Right atrium auricular region (tissue), 2 donors: ENCODE measurements at places on chromosomes 4 and X.

- no peak for DNase-seq
These were observed 5.3 kb downstream of the APOO start for GRCh38 chrX:23902419-23902818.

DNA sequence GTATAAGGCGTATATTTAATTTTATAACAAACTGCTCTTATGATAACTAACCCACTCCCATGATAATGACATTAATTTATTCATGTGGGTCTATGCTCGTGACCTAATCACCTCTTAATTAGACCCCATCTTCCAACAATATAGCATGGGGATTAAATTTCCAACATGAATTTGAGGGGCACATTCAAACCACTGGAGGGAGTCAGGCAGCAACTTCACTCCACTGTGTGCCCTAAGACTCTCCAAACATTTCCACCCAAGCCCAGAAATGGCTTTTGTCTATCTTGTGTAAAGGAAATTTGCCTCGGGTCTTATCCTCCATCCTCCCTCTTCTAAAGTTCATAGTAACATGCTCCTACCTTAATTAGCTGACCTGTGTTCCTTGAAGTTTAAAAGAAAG, 616.1 kb upstream of the CPEB2 start:
- DNase-seq = no peak

DNA sequence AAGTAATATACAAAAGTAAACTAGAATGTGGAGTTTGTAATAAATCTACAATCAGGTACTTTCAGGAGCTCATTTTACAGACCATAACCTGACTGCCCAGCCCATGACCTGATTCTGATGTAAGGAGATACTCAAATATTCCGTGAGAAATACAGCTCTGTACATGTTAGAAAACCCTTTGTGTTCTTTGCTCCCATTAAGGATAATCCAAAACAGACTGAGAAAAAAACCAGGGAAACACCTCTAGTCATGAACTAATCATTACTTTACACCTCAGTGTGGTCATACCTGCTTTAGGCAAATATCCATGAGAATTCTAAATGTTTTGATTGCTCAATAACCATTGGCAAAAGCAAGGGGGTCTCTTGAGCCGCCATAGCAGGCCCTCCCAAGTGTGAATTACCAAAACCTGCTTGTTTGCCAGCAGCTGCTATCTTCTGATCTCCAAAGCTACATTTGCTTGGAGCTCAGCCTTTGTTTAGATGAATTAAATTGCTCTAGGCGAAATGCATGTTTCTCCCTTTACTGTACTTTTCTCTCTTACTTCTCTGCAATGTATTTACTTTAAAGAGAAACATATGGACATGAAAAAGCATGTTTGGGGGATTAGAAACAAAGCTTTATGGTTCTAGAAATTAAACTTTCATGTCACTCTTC, 79.1 kb downstream of the ANKRD50 start:
- DNase-seq = no peak

GRCh38 chr4:7830747-7831146, 108.9 kb downstream of the AFAP1 start:
- no peak for DNase-seq
